ENCODE measurements at places on chromosomes 7 and 10. TPM values are rescaled to one million over a fixed set of nuclear protein-coding genes. Genes with fewer than 3 reads are reported as not detected.

- peak overlapping the region; percentile 30 for H3K27ac ChIP-seq
- no peaks in the 10 kb centered on the region for H3K27me3 ChIP-seq
Measured at GRCh38 chr7:75987026-75987804, 7.2 kb downstream of the TMEM120A start.

GRCh38 chr7:156773966-156774365 is 119.0 kb downstream of the LMBR1 start:
- no peak for DNase-seq
- no peaks in the 10 kb centered on the region for H3K4me1 ChIP-seq
- no peak overlapping the region for H3K4me3 ChIP-seq
- no peaks in the 10 kb centered on the region for H3K27me3 ChIP-seq

DNA sequence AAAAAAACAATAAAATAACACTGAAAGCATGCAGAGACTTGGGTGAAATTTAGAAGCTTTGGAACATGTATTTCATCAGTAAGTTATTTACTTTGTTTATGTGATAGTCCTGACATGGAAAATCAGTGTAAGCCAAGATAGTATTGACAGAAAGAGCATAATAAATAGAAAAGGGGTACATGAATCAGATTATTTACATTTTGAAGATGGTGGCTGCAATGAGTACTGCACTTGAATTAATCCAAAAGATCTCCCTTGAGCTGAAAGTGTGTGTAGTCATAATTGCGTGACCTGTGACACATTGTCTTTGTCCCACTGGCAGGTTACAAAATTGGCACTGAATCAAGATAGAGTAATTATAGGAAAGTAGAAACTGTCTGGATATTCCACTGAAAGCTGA is 562.9 kb downstream of the GFRA1 start:
- no peak overlapping the region for H3K4me3 ChIP-seq
- no peaks in the 10 kb centered on the region for H3K36me3 ChIP-seq
- no peak for DNase-seq
- no peaks in the 10 kb centered on the region for H3K27me3 ChIP-seq

GRCh38 chr7:29811586-29811985 is 5.3 kb downstream of the WIPF3 start:
- peaks cover 10% of the 10 kb centered on the region for H3K27me3 ChIP-seq
- H3K4me3 ChIP-seq = no peak overlapping the region
- H3K27ac ChIP-seq = no peak overlapping the region
- no peaks in the 10 kb centered on the region for H3K36me3 ChIP-seq

GRCh38 chr10:124226271-124227054 is 133.1 kb upstream of the CHST15 start:
- no peak overlapping the region for H3K27ac ChIP-seq
- no peak overlapping the region for H3K4me3 ChIP-seq
- H3K27me3 ChIP-seq = no peaks in the 10 kb centered on the region
- no peaks in the 10 kb centered on the region for H3K36me3 ChIP-seq

DNA sequence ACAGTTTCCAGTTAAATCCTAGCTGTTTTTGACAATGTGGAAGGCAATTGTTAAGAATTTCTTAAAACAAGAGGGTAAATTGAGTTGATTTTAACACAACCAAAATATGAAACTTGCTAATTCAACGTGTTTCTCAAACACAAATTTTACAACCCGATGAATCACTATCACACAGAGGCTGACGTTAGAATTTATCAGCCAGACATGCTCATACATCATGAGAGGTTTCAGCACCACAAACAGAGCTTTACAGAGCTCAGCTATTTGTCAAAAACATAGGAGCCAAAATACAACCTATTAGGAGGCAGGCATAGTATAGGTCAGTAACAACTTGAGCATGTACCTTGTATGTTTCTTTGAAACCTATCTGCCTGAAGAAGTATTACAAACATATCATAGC is 36.1 kb downstream of the LRRN3 start:
- no peak overlapping the region for H3K27ac ChIP-seq
- no peaks in the 10 kb centered on the region for H3K4me1 ChIP-seq
- no peak for DNase-seq

GRCh38 chr7:28891192-28891875 is 66.8 kb downstream of the TRIL start:
- H3K36me3 ChIP-seq = no peaks in the 10 kb centered on the region
- no peak overlapping the region for H3K4me3 ChIP-seq
- DNase-seq = no peak
- H3K4me1 ChIP-seq = no peaks in the 10 kb centered on the region

GRCh38 chr7:21550821-21551531 is 8.1 kb downstream of the DNAH11 start:
- H3K27me3 ChIP-seq = no peaks in the 10 kb centered on the region
- no peaks in the 10 kb centered on the region for H3K36me3 ChIP-seq
- H3K4me1 ChIP-seq = no peaks in the 10 kb centered on the region
- no peak overlapping the region for H3K4me3 ChIP-seq
- no peak for DNase-seq

DNA sequence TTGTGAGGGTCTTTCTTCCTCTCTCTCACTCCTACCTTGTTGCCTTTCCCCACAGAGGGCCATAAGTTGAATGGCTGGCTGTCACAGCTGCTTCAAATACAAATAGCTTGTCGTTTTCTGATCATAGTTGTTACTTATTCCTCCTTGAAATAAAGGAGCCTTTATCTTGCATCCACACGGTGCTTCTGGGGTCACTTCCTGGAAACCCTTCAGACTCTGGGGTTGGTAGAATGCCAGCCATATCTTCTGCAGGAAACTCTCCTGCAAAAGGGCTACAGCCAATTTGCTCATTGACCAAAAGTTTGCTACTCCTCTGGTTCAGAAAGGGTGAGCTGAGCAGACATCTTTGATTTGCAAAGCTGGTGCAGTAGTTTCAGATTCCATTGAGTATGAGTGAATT is 70.4 kb downstream of the FAM185A start:
- no peaks in the 10 kb centered on the region for H3K27me3 ChIP-seq
- H3K27ac ChIP-seq = no peak overlapping the region
- DNase-seq = no peak

GRCh38 chr7:20796500-20796899 is 9.8 kb upstream of the SP8 start:
- H3K4me1 ChIP-seq = peaks cover 21% of the 10 kb centered on the region
- no peak for DNase-seq
- H3K4me3 ChIP-seq = no peak overlapping the region
- no peaks in the 10 kb centered on the region for H3K36me3 ChIP-seq

DNA sequence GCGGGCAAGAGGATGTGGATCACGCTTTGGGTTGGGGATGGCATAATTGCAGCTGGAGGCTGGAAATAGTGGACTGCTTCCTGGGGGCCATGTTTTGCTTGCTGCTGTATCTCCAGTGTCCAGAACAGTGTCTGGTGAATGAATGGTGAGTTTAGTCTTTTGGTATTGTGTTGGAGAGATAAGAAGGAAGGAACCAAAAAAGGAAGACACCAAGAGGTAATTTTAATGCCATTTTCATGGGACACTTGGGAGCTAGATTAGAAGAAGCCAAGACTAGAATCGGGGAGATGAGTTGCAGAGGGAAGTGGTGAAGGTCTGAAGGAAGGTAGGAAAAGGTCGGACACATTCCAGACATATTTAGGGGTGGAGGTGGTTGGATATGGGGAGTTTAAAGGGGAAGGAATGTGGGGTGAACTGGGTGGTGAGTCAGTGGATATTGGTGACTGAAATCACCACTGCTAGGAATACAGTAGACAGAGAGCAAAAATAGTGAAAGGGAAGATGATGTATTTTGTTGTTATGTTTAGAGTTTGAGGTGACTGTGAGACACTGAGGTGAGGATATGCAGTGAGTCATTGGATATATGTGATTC is 76.7 kb downstream of the CCNY start:
- peaks cover 75% of the 10 kb centered on the region for H3K4me1 ChIP-seq
- H3K27ac ChIP-seq = no peak overlapping the region
- no peaks in the 10 kb centered on the region for H3K36me3 ChIP-seq
- H3K27me3 ChIP-seq = no peaks in the 10 kb centered on the region
- no peak for DNase-seq

DNA sequence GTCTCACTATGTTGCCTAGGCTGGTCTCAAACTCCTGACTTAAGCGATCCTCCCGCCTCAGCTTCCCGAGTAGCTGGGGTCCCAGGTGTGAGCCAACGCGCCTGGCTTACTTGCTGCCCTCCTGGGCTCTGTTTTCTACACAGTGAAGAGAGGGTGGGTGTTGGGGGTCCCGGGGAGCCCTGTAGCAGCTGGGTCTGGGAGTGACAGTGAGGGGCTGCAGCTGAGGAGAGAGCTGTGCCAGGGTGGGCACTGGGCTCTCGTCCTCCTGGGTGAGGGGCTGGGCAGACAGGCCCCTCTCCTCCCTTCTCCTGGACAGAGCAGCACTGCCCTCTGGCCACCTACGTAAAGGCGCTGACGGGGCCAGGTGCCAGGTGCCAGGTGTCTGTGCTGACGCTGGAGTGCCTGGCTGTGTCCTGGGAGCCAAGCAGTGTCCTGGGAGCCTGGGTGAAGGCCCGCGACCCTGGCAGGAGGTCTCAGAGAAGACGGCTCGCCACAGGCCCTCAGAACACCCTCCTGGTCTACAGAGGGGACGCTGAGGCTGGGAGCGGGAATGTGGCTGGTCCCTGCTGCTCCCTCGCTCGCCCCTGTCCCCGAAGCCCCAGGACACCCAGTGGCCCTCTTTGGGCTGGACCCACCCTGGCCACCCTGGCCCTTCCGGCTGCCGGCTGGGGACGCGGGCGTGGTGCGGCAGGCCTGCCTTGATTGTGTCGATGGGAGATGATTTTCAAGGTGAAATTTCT is 35.6 kb downstream of the UNCX start:
- H3K27ac ChIP-seq = no peak overlapping the region
- H3K4me3 ChIP-seq = no peak overlapping the region
- H3K27me3 ChIP-seq = no peaks in the 10 kb centered on the region
- DNase-seq = no peak

DNA sequence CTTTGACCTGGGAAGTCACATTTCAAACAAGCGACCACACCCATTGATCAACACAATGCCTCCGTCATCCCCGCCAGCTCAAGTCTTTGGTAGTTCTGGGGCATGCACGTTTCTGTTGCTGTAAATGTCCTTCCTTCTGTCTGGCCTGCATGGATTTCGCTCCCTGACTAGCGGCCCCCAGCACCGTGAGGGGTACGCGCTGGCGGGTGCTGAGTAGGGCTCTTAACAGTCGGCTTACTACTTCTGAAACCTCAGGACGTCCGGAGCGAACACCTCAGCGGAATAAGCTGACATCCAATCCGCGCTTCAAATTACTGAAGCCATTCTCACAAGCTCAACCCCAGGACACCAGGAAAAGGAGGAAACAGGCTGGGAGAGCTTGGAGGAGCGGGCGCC is 505 bp downstream of the NUDCD3 start:
- no peak for DNase-seq
- peaks cover 3% of the 10 kb centered on the region for H3K36me3 ChIP-seq
- peak overlapping the region; percentile 65 for H3K4me3 ChIP-seq
- H3K27ac ChIP-seq = peak overlapping the region; percentile 97
- peaks cover 43% of the 10 kb centered on the region for H3K4me1 ChIP-seq
- peaks cover 3% of the 10 kb centered on the region for H3K27me3 ChIP-seq

- H3K27me3 ChIP-seq = no peaks in the 10 kb centered on the region
- H3K4me1 ChIP-seq = no peaks in the 10 kb centered on the region
- H3K4me3 ChIP-seq = no peak overlapping the region
- H3K27ac ChIP-seq = no peak overlapping the region
- H3K36me3 ChIP-seq = no peaks in the 10 kb centered on the region
- DNase-seq = no peak
Measured at GRCh38 chr10:112706577-112706976, 243.5 kb upstream of the TCF7L2 start.

DNA sequence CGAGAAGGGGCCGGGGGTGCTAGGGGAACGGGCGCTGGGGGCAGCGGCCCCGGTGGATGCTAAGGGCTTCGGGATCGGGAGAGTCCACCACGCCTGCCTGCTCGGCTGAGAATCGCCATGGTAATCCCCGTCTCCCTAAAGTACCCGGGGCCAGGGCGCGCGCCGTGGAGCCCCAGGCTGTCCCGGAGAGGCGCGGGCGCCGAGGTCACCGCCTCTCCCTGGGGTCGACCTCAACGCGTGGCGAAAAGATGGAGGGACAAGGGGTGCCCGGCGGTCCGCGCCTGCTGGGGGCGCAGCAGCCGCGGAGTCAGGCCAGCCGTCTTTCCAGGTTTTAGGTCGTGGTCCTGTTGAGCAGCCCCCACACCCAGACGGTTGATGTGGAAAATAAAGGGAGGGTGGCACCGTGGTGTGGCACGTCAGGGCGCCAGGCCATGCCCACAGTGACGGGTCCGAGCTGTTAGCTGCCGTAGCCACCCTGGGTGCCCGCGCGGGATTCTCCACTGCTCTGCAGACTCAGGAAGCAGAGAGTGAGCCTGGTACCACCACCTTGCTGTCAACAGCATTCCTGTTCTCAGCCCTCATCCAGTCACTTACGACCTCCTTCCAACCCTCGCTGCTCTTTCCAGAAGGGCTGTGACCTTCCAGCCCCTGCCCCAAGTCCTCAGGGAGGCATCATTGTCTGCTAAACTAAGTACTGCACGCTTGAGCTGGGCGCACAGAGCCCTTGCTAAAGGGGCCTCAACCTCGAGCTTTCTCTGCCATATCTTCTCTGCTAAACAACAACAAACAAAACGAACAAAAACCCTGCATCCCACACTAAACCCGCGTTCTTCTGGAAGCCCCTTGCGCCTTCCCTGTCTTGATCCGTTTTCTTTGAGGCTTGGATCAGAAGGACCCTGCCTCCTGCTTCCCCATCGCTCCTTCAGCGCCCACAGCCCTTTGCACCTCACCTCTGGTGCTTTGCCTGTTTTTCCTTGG is 666 bp downstream of the SMKR1 start:
- H3K27ac ChIP-seq = no peak overlapping the region
- peak overlapping the region; percentile 54 for H3K4me3 ChIP-seq
- no peak for DNase-seq
- no peaks in the 10 kb centered on the region for H3K27me3 ChIP-seq

DNA sequence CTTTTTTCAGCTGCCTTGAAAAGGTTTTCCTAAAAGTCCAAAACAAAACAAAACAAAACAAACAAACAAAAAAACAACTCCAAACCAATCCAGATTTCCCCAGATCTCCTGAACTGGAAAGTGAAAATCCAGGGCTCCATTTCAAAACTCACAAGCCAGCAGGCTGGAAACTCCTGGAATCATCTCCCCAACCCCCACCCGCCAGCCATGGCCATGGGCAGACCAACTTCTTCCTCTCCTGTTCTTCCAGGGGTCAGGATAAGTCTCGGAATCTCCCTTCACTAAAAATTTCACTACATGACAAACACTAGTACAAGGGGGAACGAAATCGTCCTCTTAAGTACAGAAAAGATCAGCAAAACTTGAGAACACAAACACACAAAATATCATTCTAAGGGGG is 40.4 kb downstream of the GNA12 start:
- no peaks in the 10 kb centered on the region for H3K36me3 ChIP-seq
- DNase-seq = no peak
- H3K27ac ChIP-seq = no peak overlapping the region
- no peaks in the 10 kb centered on the region for H3K27me3 ChIP-seq

Gene FGL2
- total RNA-seq = 294 TPM

Gene OPALIN
- not detected for total RNA-seq

Gene CTNNA3
- 15.0 TPM for total RNA-seq

Gene SRRT
- total RNA-seq = 64.8 TPM

Gene FAM237B
- not detected for total RNA-seq

Gene CCL26
- total RNA-seq = not detected

Gene NUTM2D
- 2.3 TPM for total RNA-seq

Gene SFTPA1
- 3.3 TPM for total RNA-seq

Gene PKD2L1
- not detected for total RNA-seq

Gene TMEM273
- total RNA-seq = 36.8 TPM
